ENCODE measurements at places on chromosomes 12 and 14.
A peak's percentile ranks its signal among the peaks of the same experiment; 100 is the strongest.

DNA sequence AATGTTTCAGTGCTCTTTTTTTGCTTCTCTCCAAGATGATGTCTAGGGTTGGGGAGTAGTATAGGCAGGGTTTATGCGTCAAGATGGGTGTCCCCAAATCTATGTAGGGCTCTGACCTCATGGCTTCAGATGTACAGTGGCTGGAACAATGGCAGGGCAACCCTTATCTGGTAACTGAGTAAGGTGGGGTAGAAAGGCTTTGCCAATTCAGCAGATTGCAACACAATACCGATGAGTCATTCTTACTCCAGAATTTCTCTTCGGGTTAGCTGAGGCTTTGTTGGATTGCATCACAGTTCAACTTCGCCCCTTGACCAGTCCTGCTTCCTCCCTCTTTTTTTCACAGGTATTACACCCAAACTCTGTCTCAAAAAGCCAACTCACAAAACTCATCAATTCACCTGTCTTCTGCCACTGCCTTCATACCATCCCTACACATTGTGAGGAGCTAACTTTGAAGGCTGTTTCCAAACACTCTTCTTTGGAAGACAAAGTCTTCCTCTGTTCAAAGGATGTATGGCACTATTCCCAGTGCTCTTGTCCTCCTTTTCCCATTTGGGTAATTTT, 190.2 kb upstream of the CNOT2 start:
- DNase-seq, result peak; percentile 42

- DNase-seq, result no peak
These were observed 3.3 kb downstream of the GMPR2 start for GRCh38 chr14:24235804-24236688.

- no peak for DNase-seq
These were observed 1.9 kb downstream of the CCDC91 start for GRCh38 chr12:28192125-28192524.

DNA sequence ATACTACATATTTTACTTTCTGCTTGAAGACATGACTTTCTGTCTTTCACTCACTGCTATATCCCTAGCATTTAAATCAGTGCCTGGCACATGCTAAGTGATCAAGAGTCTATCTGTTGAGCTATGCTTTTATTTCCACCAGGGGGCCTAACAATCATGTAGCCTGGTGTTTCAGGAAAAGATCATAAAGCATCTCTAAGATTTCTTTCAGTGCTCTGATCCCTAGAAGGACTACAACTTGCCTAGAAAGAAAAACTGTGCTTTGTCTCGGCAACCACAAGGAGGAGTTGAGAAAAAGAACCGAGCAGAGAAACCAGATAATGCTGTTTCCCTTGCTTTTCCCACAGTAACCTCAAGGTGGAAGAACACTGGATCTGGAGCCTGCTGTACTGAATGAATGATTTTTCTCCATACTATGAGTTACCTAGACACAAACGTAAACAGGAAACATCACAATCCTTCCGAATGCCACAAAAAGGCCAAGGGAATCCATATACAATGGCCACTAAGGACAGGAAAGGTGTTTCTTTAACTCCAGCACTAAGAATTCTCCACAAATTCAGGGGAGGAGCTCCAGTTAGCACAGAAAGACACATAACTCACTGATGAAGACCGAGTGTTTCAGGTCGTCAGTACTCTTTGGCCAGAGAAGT, 1.2 kb downstream of the CRY1 start:
- DNase-seq, result peak; percentile 86

DNA sequence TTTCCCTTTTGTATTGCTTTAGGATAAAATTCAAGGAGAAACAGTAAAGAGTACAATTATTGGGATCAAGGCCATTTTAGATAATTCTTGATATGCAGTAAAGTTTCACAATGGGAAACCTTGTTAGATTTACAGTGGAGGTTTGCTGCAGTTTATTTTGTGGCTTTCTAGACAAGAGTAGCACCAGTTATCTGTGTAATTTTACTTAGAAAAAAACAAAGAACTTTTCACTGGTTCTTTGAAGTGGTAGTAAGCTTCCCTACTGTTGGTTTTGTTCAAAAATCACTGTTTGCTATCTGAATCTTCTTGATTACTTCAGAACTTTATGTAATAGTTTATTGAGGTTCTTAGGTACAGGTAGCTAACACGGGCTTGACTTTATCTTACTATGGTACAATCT, 42.0 kb downstream of the ADIPOR2 start:
- DNase-seq, result no peak

GRCh38 chr12:70605976-70606375, 31.3 kb downstream of the PTPRB start:
- no peak for DNase-seq

DNA sequence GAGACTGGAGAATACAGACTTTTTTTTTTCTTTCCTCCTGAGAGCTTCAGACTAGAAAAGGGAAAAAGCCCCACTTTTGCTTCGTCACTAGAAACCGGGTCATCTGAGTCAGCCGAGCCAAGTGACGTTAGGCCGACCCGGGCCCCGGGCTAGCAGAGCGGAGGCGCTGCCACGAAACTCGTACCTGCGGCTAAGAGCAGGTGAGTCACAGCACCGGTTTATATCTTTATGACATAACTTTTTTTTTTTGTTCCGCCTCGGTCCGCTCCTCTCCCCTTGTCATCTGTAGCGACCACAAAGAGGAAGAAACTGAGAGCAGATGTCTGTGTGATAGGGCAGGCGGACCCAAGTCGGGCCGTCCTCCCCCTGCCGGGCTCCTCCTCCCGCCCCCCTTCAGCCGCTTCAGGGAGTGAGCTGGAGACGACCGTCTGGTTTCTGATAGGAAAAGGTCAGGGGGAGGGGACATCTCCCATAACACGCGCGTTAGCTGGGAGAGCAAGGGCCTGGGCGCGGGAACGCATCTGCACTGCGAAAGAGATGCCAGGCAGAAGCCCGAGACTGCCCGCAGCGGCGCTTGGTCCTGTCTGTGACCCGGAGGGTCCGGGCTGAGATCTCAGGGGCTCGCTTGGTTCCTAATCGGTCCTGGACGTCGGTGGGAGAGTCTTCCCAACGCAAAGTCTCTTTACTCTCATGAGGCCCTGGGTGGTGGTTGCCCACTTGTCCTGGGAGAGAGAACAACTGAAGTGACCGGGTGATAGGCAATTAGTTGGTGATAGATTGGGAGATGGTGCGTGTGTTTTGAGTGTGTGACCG, 586 bp downstream of the TTC6 start:
- no peak for DNase-seq

DNA sequence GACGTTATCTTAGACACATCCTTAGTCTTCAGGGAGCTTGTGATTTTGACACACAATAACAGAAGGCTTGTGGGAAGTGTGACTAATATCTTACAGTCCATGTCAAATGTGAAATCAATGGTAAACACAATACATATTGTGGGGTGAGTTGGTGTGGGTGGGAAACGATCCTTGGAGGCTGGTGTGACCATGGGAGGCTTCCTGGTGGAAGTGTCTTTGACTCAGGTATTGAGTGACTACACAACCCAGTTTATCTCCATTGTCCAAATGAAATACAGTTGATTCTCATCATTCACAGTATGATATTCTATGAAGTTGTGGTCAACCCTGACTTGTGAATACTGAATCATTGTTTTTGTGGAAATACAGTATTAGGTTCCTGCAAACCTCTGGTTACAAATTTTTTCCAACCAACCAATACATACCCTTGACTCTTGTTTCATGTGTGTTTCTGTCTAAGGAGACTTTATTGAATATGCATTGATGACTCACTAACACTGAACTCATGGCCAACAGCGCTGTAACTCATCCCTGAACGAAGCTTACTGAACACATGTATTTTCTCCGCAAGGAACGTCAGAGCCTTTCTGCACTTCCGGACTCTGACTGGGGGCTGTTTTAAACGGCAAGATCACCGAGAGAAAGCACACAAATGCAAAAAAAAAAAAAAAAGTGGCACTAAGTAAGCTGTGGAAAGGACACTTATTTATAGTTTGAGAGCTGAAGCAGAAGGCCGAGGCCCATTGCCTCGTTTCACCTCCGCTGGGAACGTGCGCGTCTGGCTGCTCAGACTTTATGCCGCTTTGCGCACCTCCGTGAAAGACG, 59.0 kb downstream of the CLMN start:
- peak; percentile 87 for DNase-seq

- DNase-seq, result no peak
These were observed 947 bp upstream of the LRRC9 start for GRCh38 chr14:59918824-59919569.

- DNase-seq, result no peak
These were observed 251.8 kb upstream of the CCDC196 start for GRCh38 chr14:66234411-66234810.

DNA sequence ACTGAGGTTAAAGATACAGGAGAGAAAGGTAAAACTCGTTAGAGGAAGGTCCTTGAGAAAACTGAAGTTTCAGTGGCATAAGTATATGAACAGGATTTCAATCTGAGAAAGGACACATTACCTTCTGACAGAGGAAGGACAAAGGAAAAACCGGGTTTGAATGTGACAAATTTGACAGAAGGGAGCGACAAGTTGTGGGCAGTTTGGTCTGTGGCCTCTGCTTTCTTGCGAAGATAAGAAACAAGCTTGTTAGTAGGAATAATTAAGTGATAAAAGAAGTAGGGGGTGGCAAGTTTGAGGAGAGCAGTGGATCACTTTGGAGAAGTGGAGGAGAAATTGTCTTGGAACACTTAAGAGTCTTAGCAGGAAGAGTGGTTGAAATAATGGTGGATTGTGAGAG, 5.1 kb downstream of the MON2 start:
- DNase-seq, result no peak

GRCh38 chr12:22626406-22626805, 1.4 kb downstream of the ETNK1 start:
- no peak for DNase-seq

DNA sequence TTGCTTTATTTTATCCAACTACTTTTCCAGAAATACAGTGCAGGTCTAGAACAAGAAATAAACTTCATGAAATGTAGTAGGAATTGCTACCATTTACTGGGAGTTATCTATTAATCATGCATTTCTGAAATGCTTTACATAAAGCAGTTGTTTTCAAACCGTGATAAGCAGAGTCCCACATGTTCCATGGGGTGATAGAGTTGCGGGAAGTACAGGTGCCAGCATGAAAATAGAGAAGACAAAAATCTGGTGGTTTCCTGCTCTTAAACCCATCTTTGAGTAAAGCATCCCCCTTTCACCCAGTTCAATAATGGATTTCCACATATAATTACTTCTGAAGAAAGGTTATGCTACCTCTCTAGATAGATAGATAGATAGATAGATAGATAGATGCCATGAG, 123.7 kb upstream of the PDZRN4 start:
- no peak for DNase-seq

DNA sequence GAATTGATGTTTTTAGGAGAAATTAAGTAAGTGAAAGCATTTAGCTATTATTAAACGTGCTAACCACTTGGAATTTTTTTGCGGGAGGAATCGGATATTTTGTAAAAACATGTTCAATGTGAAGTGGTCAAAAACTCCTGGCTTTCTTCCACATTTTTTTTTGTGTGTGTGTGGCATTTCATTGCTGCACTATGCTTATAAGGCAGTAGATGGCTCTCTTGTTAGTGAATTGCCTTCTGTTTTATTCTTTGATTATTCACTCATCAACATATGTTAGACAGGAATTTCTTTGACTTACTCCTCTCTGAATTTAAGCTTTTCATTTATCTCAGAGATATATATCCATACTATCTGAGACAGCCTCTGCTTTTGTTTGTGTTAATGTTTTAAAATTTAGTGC, 71.3 kb downstream of the DERA start:
- DNase-seq, result peak; percentile 24

GRCh38 chr14:92880851-92881250, 42.1 kb upstream of the CHGA start:
- no peak for DNase-seq

DNA sequence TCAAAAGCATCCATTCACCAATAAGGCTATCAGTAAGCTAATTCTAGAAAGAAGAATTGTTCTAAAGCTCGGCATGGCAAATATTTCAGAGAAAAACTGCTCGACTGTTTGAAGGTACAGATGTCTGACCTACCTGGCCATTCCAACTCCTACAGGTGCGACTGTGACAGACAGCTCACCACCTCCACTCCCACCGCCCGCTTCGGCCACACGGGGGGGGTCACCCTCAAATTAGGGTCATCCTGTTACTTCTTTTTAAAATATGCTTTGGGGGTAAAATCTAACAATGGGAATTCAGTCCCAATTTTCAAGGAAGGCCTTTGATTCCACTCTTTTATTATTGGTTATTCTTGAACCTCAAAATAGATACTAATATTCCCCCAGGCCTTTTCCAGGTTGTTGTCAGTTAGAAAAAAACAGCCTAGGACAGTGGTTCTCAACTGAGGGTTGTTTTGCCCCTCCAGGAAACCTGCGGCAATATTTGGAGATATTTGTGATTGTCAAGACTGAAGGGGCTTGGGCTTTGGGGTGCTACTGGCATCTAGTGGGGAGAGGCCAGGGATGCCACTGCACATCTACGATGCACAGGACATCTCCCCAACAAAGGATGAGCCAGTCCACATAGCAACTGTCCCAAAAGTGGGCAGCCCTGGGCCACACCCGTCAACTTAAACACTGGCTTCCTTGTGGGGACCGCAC, 81.2 kb downstream of the BCL11B start:
- DNase-seq, result no peak

- no peak for DNase-seq
These were observed 849 bp downstream of the KRT5 start for GRCh38 chr12:52519387-52519703.

DNA sequence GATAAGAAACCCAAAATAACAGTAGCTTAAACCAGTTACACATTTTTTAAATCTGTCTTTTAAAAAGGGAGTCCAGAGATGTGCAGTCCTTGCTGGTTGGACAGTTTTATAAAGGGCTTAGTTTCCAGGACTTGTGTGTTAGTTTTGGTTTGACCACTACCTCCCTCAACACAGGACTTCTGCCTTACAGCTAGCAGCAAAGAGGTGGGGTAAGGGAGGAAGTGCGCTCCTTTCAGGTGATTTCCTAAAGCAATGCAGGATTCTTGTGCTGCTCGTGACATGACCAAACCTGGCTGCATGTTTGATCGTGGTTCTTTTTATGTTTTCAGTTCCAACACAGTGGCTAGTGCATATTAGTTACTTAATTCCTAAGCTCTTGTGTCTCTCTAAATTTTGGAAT, 266.2 kb downstream of the TMTC2 start:
- no peak for DNase-seq

GRCh38 chr14:63897721-63898163, 44.9 kb downstream of the SYNE2 start:
- DNase-seq, result peak; percentile 30

GRCh38 chr12:4311776-4312175, 9.2 kb upstream of the TIGAR start:
- DNase-seq, result no peak

- no peak for DNase-seq
These were observed 5.2 kb upstream of the RILPL2 start for GRCh38 chr12:123441523-123442164.
